ENCODE measurements at places on chromosomes 2 and 18.

DNA sequence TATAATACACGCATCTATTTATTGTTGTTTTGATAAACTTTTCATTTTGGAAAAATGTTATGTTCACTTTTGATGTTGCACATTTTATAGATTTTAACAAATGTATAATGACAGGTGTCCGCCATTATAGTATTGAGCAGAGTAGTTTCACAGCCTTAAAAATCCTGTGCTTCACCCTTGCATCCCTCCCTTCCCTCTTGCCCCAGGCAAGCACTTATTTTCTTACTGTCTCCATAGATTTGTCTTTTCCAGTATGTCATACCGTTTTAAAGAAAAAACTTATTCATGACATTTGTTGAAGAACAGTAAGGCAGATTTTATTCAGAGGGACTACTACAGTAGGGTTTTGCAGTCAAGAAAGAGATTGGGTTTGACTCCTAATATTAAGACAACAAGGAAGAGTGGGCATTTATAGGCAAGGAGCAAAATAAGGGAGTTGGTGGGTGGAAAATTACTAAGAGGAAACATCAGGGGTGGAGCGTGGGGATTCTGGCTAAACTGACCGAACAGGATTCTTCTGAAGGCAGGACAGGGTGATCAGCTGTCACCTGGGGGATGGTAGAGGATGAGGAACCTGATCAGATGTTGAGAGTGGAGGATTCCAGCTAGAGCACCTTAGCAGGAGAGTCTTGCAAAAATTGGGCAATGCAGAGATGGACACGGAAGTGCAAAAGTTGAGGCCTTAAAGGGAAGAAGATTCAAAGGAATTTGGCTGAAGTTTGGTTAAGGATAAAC lies 108.8 kb downstream of the NCK2 start:
- DNase-seq, result no peak

- DNase-seq, result no peak
These were observed 3.1 kb upstream of the FAM171B start for GRCh38 chr2:186690786-186691185.

- DNase-seq, result no peak
These were observed 31.7 kb downstream of the GPR39 start for GRCh38 chr2:132448331-132448730.

- no peak for DNase-seq
These were observed 7.1 kb downstream of the MFSD6 start for GRCh38 chr2:190415251-190415650.

- DNase-seq, result peak; percentile 73
These were observed 4.3 kb downstream of the UGT1A9 start for GRCh38 chr2:233676046-233676445.

- no peak for DNase-seq
These were observed 45.5 kb downstream of the LYPD6 start for GRCh38 chr2:149375801-149376361.

DNA sequence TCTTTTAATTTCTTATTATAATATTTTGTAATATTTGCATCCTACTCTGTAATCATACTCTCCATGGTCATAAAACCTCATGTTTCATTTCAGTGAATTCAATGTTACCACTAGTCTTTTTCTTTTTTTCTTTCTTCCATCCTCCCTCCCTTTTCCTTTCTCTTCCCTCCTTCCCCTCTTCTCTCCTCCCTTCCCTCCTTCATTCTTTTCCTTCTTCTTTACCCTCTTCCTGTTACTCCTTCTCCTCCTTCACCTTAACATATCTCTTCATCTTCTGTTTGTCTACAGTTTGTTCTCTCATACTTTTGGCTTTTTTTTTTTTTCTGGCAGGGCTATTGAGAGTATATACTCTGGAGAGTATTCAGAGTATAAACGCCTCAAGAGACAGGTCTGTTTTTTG lies 491.6 kb upstream of the ID2 start:
- DNase-seq, result no peak

DNA sequence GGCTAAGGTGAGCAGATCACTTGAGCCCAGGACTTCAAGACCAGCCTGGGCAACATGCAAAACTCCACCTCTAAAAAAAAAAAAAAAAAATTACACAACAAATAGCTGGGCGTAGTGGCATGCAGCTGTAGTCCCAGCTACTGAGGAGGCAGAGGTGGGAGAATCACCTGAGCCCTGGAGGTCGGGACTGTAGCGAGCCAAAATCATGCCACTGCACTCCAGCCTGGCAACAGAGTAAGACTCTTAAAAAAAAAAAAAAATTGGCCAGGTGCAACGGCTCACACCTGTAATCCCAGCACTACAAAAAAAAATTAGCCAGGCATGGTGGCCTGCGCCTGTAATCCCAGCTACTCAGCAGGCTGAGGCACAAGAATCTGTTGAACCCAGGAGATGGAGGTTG lies 7.3 kb downstream of the STARD7 start:
- DNase-seq, result no peak

DNA sequence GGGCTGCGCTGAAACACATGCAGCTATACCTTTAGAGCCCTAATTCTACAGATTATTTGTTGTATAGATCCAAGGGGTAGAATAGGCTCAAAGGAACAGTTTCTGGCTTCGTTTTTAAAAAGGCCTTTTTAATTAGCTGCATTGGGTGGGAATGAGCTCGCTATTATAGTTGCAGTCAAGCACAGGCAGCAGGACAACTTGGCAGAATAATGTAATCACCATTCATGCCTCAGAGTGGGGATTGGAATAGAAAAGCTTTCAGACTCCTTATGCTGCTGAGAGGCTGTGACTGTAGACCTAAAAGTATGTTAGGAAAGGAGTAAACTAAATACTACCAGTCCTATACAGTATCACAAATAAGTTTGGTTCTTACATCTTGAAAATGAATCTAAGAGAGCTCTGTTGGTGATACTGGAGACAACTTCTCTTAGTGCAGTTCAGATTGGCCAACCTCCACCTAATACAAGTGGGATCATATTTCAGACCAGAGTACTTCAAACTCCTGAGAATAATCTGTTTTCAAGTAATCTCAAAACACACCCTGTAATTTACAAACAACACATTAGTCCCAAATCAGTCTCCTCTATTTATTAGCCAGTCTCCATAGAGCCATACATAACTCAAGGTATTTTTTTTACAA lies 121.4 kb downstream of the ANTXR1 start:
- DNase-seq, result no peak

- no peak for DNase-seq
These were observed 530.2 kb upstream of the ZEB2 start for GRCh38 chr2:145050134-145050533.

- no peak for DNase-seq
These were observed 140.7 kb downstream of the COMMD1 start for GRCh38 chr2:62046141-62046540.

DNA sequence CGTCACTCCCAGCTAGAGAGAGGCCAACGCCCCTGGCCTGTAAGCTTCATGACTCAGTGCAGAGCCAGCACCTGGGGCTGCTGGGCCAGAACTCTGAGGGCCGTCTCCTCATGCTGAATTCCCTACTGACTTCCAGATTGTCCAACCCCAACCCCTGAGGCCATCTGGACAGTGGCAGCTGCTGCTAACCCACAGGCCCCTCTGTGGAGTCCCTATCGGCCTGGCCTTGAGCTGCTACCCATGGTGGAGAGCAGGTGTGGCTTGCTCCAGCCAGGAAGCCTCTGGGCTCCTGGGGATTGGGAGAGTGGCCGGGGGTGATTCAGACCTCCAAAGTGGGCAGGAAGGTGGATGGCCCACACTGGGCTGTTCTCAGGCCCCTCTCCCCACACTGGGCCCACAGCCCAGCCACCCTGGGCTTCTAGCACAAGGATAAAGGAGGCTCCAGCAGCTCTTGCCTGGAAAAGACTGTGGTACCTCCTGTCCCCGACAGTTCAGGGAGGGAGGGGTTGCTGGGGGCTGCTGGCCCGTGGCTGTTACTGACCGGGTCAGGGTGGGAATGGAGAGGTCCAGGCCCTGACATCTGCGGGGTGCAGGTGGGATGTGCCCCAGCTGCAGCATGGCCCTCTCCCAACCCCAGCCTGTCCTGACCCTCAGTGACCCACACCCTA lies 8.2 kb downstream of the TEKT4 start:
- DNase-seq, result no peak

DNA sequence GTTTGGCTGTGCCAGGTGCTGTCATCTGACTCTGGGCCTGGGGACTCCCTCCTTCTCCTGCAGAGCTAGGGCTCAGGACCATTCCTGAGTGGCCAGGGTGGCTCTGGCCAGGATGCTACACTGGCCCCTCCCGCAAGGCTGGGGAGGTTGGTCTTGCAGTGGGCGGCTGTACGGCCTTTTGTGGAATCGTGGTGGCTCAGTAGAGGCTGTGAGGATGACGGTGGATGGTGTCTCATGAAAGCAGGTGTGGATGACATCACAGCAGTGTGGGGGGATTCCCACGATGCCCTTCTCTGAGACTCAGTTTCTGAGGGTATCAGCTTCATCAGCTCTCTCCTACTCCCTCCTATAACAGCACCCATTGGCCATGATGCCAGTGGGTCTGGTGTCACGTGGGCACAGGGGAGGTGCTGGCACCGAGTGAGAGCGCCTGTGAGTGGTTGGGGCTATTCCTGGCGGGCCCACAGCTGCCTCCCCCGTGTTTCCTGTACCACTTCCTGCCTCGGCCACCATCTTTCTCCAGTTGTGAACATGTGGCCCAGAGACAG lies 144.2 kb upstream of the HDAC4 start:
- DNase-seq, result no peak

DNA sequence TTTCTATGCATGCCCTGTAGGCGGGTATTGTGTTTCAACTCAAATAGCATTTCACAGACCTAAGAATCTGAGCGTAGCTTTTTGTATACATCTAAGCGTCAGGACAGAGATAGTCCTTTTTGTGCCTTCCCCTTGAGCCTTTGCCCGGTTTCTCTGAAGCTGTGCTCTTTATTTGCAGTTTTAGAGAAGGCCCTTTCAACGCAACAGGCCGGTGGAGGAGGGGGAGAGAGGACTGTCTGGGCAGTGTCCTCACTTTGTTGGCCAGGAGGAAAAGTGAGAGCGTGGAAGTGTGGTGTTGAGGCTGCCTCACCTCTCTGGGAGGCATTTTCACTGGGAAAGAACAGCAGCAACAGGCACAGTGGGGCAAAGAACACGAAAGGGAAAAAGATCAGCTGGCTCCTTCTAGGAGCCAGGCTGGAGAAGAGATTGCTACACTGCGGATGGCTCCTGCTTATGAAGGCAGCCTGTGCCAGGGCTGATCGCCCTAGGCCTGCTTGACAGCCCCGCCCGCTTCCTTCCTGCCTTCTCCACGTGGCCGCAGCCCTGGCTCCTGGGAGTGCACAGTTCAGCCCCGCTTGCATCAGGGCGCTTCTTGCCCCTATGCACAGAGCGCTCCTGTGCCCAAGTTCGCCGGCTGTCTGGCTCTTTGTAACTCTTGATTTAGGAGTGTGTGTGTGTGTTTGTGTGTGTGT lies 195.6 kb upstream of the POU3F3 start:
- no peak for DNase-seq

DNA sequence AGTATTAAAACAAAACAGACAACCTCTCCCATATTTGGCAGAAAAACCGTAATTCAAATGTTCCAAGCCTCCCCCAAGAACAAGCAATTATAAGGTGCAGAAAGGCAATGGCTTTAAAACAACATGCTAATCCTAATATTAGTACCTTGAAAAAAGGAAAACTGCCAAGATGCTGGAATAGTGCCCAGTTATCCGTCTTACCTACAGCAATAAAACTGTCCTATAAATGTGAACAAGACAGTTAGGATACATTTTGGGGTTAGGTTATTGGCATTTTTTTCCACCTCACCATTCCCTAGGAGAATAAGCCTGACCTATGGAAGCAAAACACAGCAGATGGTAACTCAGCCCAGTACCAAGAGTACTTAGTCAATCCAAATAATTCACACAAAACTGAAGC lies 83.2 kb downstream of the TCF4 start:
- no peak for DNase-seq

GRCh38 chr2:201513271-201513670 lies 61.7 kb downstream of the STRADB start:
- no peak for DNase-seq

DNA sequence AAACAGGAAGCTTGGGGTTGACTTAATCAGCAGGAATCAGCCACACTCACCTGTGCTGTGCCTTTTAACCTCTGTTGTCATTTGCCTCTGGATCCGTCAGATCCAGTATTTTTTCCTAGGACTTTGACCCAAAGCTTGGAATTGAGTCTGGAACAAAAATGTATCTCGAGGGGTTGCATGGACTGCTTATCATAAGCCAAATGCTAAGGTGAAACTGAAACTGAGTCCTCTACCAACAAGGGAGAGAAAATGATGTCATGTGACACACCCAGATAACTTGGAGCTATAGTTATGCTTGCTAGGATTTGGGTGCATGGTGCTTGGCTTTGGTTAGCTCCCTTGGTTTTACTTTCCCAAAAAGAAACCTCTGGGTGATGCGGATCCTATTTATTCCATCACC lies 2158.6 kb upstream of the PIK3C3 start:
- no peak for DNase-seq

- no peak for DNase-seq
These were observed 79.2 kb downstream of the PTPRM start for GRCh38 chr18:7646174-7646886.

DNA sequence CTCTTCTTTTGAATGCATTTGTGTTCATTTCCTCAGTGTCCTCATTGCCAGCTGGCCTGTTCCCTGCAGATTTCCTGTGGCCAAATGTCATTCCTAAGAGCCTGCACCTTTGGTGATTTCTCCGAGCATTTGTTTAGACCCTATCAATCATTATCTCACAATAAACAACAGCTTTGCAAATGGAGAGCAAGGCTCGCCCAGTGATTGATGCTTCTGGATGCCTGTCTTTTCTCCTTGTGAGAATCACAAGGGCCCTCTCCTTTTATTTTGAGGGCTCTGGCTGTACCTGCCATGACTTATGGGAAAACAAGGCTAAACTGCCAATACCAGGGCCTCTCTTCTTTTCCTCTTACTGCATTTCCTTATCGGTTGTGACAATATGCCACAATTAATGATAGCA lies 1454.4 kb upstream of the CELF4 start:
- no peak for DNase-seq

GRCh38 chr2:203175371-203175770 lies 63.4 kb upstream of the CYP20A1 start:
- no peak for DNase-seq

DNA sequence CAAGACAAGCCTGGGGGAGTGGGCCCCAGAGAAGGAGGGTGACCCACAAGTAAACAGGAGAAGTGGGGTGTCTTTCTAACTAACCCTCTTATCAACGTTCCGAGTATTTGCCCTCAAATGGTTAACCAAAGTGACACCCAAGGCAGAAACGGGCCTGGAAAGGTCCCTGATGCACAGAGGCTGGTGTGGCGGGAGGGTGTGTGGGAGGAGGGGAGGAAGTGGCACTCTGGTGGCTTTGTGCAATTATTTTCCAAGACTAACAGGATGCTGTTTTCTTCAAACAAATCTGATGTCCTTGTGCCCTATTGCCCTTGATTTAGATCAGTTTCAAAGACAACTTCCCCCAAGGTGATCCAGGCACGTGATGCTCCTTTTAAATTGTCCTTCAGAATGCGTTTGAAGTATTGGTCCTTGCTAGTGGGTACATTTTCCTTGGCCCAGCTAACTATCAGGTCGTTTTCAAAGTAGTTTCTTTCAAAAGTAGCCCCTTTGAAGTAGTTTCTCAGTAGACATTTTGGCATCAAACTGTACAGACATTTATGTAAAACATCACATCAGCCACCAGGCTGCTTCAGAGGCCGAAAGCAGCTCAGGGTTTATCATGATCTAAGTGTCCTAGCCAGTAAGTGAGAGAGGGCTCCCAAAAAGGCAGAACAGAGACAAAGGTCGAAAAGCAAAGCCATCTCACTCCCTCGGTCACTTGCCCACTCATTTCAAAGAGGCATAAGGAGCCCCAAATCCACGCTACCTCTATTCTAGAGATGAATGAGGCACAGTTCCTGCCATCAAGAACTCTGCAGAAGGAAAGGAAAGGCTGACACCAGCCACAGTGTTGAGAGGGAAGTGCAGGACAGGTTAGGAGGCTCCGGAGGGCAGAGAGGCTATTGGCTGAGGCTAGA lies 371.1 kb upstream of the ID2 start:
- DNase-seq, result no peak

Measured in kidney glomerular epithelial cell (primary cell).